ENCODE measurements at places on chromosomes 6 and 20.

GRCh38 chr6:44297063-44298038 is 15.8 kb downstream of the AARS2 start:
- peak; percentile 54 for DNase-seq

GRCh38 chr6:137702791-137703424 is 164.2 kb upstream of the TNFAIP3 start:
- DNase-seq = no peak

DNA sequence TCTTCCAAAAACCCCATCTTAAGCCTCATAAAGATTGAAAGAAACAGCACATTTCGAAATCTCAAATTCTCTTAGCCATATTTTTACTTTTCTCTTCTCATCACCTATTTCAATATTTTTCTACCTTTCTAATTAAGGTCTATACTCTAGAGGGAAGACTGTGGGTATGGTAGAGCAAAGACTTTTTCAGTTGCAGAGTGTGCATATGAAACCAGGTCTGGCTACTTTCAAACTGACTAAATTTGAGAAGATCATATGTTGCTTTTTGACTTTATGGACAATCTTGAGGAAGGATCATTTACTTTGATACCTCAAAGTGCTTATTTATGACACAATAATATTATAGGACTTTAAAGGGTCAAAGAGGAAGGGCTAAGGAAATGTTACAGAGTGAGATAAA is 20.7 kb downstream of the FILIP1 start:
- no peak for DNase-seq

DNA sequence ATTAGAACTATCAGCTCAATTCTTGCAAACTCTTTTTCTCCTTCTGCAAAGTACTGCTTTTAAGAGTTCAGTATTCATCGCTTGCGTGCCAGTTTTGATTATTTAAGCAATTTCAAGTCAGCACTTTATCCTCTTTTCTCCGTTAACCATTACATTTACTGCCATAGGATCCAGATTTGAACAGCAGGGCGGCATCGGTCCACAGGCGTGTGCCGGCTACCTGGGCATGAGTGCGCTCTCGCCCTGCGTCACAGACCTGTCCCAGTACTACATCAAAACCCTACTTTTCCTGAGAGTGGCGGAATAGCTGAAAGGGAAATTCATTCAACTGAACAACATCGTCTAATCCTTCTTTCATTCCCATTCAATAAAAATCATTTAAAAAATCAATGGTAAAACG is 53.4 kb downstream of the MYLK4 start:
- DNase-seq = no peak

GRCh38 chr20:24837781-24838450 is 111.2 kb upstream of the CST7 start:
- DNase-seq = no peak

DNA sequence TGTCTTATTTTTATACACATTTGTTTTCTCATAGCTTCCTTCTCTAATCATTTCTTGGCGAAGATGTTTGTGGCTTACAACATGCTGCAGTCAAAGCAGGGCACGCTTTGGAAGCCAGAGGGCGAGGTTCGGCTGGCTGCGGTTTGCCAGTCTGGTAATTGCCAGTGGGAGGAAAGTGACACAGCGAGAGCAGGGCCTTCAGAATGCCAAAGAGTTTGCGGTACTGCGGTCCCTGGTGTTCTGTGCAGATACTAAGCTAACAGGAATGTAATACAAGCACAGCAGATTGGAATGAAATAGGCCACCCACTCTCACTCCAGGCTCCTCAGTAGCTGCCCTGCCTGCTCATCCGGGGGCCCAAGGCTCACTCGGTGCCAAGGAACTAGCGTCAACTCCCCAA is 58.7 kb upstream of the TGM3 start:
- DNase-seq = peak; percentile 0

- no peak for DNase-seq
Observed at GRCh38 chr20:1835186-1836035, 59.8 kb upstream of the SIRPA start.

DNA sequence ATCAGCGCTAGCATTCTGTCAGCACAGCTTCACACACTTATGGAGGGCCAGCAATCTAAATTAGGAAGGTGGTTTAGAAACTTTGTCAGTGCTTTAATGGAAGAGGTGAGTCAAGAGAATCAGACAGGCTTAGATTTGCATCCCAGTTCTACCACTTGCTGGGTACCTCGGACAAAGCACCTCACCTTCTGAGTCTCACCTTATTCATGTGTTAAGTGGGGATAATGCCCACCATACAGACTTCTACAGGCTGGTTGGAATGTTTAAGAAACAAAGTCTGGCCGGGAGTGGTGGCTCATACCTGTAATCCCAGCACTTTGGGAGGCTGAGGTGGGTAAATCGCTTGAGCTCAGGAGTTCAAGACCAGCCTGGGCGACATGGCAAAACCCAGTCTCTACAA is 12.2 kb upstream of the STK35 start:
- no peak for DNase-seq

DNA sequence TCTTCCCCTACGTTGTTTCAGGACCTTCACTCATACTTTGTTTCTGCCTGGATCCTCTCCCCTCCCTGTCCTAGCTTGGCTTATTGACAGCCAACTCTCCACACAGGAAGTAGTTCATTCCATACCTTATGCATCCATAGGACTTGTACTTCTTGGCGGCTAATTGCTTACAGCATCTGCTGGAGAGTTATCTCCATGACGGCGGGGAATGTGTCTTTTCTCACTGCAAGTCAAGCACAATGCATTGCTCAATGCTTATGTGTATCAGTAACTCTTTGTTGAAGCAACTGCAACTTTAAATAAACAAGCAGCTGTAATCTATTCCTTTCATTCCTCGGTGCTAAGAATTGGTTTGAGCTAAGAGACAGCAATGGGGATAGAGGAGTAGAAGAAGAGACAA is 551.3 kb upstream of the EPHA7 start:
- DNase-seq = no peak

DNA sequence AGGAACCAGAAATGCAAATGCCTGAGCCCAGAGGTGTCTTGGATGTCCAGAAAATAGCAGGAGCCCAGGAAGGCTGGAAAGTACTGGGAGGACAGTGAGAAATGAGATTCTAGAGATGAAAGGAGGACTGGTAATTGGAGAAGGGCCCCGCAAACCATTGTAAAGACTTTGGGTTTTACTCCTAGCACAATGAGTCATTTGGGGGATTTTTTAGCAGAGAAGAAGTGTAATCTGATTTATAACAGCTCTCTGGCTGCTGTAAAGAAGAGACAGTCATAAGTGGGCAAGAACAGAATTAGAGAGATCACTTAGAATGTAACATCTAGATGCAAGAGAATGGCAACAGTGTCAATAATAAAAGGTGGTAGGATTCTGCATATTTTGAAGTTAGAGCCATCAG is 40.2 kb downstream of the SLC35F1 start:
- DNase-seq = no peak

DNA sequence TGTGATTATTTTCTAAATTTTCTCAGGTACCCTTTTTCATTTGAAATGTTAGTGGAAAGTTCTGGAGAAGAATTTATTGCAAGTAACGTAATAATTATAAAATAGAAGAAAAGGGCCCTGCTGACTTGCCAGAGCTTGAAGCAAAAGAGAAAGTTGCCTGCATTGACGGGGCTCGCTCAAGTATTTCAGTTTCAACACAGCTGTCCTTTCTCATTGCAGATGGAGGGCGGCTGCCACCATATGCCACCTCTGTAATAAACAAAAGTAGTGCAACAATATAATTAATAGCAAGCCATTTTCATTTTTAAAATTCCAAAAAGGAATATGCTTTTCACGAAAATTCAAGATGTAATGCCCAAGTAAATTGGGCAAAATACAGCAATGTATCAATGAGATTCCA is 246.2 kb downstream of the PACRG start:
- peak; percentile 8 for DNase-seq

- no peak for DNase-seq
Observed at GRCh38 chr6:170235391-170236125, 55.3 kb downstream of the DLL1 start.

GRCh38 chr20:52972965-52973819 is 1.0 kb downstream of the TSHZ2 start:
- DNase-seq = no peak

DNA sequence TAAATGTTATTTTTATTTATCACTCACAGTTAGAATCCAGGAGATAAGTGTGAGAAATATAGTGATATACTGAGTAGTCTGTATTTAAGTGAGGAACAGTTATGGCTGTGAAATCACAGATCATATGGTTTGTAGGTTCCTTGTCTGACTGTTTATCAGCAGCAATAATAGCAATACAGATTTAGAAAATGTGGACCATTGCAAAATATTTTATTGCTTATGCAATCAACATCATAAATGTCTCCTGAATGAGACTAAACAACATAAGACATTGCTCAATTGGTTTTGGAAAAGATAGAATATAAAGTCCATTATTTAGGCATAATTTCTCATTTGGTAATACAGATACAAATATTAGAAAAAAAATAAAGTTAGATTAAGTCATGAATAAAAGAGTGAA is 43.7 kb downstream of the CCDC170 start:
- DNase-seq = no peak

DNA sequence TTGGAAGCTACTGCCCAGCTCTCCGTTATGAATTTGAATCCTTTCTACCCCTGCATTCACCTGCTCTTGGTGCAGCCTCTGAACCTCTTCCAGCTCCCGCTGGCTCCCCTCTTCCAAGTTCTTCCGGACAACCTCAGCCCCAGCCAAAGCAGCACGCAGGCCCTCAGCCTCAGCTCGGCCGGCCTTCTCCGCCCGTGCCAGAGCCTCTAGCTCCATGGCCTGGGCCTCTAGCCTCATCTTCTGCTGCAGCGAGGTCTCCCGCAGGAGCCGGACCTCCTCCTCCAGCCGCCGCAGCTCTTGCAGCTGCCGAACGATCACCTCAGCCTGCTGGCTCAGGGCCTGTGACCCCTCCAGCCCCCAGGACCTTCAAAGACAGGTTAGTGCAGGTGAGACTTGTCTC is 3.2 kb downstream of the CCHCR1 start:
- no peak for DNase-seq

GRCh38 chr20:14882846-14883245 is 545.4 kb upstream of the FLRT3 start:
- DNase-seq = no peak

GRCh38 chr20:5781798-5782750 is 31.9 kb downstream of the SHLD1 start:
- no peak for DNase-seq

DNA sequence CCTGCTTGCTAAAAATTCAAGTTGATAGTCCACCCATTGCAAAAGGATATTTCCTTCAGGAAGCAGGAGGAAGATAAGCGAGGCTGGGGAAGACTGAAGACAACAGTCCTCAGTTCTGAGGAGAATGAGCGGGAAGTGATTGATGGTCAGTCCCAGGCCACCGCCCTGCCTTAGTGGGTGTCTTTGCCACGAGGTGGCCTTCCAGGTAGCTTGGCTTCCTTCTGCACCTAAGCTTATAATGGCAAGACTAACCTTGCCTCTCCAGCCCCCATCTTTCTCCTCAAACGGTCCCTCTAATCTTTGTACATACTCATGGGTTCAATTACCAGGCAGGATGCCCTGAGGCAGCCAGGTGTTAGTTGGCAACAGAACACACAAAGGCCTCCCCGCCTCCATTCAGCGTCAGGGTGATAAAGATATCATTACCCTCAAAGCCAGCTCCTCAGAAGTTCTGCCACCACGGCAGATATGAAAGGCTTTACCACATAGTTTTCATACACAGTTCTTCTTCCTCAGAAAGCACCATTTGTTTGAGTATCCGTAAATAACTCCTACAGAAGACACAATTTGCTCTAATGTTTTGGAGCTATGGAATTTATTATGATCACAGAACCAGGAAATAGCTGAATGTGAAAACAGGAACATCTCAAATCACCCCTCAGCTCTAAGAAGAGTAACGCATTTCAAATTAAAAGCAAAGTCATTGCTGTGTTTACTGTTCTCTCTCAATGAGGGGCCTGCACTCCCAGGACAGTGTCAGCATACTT is 249.4 kb downstream of the ATXN1 start:
- no peak for DNase-seq

- DNase-seq = peak; percentile 2
Observed at GRCh38 chr6:74409447-74409846, 713.4 kb downstream of the CD109 start.

GRCh38 chr20:54323227-54323734 is 115.4 kb downstream of the PFDN4 start:
- DNase-seq = no peak

GRCh38 chr6:26501482-26501986 is 1.4 kb downstream of the BTN1A1 start:
- DNase-seq = no peak

- DNase-seq = no peak
Observed at GRCh38 chr20:18978311-18978710, 164.7 kb downstream of the SCP2D1 start.

- no peak for DNase-seq
Observed at GRCh38 chr6:156970595-156971112, 193.5 kb downstream of the ARID1B start.

GRCh38 chr6:13065581-13065980 is 262.8 kb downstream of the TBC1D7 start:
- DNase-seq = no peak

Measured in midbrain (tissue), 1 donor.